ENCODE measurements at places on chromosomes 3 and 15.

- DNase-seq: peak; percentile 47
Measured at GRCh38 chr3:35537265-35537664, 102.1 kb upstream of the ARPP21 start.

- no peak for DNase-seq
Measured at GRCh38 chr3:76016111-76016510, 230.8 kb upstream of the ZNF717 start.

GRCh38 chr3:54366839-54367238 lies 244.5 kb downstream of the CACNA2D3 start:
- DNase-seq: no peak

DNA sequence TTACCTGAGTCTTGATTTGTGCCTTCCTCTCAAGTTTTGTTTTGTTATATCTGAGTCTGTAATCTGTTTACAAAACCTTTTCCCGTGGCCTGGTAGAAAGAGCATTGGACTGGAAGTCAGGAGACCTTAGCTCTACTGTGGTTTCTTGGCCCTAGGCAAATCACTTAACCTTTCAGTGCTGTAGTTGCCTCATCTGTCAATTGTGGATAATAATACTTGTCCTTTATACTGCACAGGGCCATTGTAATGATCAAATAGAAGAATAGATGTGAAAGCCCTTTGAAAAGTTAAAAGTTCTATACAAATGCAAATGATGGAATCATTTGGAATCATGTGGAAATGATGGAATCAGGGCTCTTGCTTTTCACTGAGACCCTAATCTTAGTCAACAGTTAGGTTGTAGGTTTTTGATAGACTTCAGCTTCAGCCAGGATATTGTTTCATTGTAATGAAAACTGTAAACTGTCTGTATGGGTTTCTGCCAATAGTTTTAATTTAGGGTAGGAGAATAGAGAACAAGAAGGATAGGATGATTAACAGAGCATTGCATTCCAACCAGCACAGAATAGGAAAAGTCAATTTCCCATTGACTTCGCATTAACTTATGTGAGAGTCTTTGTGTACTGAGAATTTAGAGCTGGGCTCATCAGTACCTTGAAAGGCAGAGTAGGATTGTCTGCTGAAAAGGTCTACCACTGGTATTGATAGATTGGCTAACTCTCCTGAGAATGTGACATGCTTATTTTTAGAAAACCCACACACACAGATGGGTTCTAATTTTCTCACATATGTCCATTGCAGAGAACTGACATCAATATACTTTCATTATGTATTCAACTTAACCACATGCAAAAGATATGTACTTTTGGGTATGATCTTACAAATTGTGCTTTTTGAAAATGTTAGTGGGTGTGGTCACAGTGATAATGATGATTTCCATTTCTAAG lies 21.8 kb downstream of the MAP2K5 start:
- no peak for DNase-seq

GRCh38 chr15:23566071-23566554 lies 639 bp downstream of the MKRN3 start:
- no peak for DNase-seq

GRCh38 chr3:61136191-61136590 lies 115.1 kb downstream of the FHIT start:
- no peak for DNase-seq

DNA sequence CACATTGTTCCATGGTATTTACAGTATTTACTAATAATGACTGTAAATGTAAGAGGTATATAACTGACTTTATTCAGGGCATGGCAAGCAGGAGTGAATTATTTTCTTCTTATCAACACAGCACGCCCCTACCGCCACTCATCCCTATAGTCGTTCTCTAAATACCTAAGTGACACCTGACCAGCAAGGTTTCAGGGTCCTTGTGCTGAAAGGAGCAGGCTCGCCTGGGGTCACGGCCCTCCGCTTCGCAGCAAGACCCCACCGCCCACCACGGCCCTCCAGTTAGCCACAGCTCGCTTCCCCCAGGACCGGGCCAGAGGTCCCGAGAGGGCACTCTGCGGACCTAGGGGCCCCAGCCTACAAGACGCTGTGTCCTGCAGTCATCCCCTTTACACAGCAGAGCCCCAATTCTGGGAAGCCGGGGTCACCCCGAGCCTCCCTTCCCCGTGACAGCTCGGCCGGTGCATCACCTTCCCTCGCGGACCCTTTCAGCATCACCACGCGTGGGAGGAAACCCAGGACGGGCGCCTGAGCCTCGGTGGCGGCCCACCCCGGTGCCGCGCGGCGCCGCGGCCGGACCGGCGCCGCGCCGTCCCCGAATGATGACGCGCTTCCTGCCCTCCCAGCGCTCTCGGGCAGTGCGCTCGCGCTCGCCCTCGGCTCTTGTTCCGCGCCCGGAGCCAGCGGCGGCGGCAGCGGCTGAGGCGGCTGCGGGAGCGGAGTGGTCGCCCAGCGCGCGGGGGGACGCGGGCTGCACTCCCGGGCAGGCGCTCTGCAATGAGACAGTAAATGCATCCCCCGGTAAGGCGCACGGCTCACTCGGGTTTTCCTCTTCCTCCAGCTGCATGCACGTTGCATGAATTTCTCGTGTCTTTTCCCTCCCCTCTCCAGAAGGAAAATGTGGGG lies 225.1 kb upstream of the C2CD4B start:
- DNase-seq: peak; percentile 71

Measured in fibroblast of upper back skin (primary cell).